ENCODE measurements at places on chromosomes 6 and 20.

- DNase-seq: no peak
These were observed 19.7 kb upstream of the CALHM5 start for GRCh38 chr6:116491610-116492330.

DNA sequence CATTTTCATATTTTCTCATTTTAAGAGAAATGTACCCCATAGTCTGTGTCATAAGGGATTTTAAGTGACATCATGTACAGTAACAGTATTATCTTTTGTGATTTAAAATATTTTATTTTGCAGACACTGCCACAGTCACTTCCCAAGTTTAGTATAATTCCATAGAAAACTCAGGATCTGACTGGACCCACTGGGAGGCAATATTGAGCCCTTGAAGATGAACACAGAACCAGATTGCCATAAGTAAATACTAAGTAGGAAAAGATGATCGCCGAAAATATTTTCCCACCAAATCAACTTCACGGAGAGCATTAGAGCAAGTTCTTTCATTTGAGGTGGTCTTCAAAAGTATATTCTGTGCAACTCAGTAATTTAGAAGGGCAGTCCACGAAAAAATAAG lies 17.6 kb upstream of the PKHD1 start:
- DNase-seq: no peak

DNA sequence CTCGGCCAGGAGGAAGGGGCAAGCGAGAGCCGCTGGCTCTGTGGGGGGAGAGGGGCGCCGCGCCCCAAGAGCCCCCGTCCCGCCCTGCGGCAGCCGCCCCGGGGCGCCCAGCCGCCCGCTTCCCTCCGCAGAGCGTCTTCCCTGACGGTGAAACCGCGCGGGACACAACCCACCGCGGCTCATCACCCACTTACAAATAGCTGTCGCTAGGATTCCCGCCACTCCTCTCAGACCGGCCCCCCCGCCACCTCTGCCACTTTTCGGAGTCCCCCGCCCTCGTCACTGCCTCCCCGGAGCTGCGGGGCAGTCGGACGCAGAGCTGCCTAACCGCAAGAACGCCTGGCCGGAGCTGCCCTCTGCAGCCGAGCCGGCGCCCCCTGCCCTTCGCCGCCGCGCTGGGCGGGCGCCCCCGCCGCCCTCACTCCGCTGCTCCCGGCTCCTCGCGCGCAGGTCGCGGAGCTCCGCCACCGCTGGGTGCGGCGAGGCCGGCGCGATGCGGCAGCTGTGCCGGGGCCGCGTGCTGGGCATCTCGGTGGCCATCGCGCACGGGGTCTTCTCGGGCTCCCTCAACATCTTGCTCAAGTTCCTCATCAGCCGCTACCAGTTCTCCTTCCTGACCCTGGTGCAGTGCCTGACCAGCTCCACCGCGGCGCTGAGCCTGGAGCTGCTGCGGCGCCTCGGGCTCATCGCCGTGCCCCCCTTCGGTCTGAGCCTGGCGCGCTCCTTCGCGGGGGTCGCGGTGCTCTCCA lies at the start of gene SLC35D3:
Gene SLC35D3, plus strand, starts transcription at position 366 of the 749 bp plus-strand sequence. Its CDS starts 128 bp downstream, at position 494.
- no peak for DNase-seq

GRCh38 chr6:166589337-166589731 lies 2.9 kb upstream of the RAMACL start:
- DNase-seq: no peak

GRCh38 chr20:58075586-58076345 lies 152.7 kb downstream of the ANKRD60 start:
- DNase-seq: no peak

GRCh38 chr20:16904751-16905150 lies 156.6 kb downstream of the OTOR start:
- DNase-seq: no peak

- DNase-seq: no peak
These were observed 167.1 kb downstream of the PRL start for GRCh38 chr6:22129751-22130150.

DNA sequence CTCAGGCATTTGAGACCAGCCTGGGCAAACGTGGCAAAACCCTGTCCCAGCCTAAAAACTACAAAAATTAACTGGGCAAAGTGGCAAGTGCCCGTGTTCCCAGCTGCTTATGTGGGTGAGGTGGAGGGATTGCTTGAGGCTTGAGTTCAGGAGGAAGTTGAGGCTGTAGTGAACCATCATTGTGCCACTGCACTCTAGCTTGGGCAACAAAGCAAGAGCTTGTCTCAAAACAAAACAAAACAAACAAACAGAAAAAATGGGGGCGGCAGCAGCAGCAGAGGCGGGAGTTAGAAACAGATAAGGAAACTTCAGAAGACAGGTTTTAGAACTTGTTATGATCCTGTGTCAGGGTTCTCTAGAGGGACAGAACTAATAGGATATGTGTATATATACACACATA lies 49.0 kb downstream of the SCAF8 start:
- no peak for DNase-seq

- no peak for DNase-seq
These were observed 80.8 kb downstream of the PRND start for GRCh38 chr20:4802527-4802926.

DNA sequence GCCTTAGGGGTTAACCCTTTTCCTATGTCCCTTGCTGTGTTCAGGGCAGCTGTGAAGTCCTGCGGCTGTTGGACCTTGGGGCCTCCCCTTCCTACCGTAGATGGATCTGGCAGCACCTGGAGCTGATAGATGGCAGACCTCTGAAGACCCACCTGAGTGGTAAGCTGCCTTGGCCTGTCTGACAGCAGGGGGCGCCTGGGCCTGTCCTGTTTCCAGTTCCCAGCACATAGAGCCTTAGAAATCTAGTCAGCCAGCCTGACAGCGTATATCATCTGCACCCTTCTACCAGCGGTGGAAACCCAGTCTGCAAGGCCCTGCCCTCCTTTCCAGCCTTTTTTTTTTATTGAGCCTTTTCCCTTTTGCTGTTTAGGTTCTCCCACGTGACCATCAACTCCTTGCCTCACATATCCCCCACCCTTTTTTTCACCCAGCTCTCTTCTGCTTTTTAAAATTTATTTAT lies 26.6 kb downstream of the CNBD2 start:
- peak; percentile 64 for DNase-seq

GRCh38 chr6:106177786-106178185 lies 91.7 kb downstream of the PRDM1 start:
- DNase-seq: no peak

- no peak for DNase-seq
These were observed 11.4 kb downstream of the HECA start for GRCh38 chr6:139146317-139146726.

DNA sequence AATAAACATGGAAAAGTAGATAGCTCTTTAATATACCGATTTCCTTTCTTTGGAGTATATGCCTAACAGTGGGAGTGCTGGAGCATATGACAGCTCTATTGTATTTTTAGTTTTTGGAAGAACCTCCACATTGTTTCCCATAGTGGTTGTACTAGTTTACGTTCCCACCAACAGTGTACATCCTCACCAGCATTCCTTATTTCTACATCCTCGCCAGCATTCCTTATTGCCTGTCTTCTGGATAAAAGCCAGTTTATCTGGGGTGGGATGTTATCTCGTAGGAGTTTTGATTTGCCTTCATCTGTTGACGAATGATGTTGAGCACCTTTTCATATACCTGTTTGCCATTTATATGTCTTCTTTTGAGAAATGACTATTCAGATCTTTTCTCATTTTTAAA lies 2.6 kb downstream of the MICA start:
- DNase-seq: no peak

- DNase-seq: no peak
These were observed 6.3 kb upstream of the AP5S1 start for GRCh38 chr20:3813848-3814581.

- DNase-seq: no peak
These were observed 49.1 kb downstream of the RFPL4B start for GRCh38 chr6:112396221-112396620.

DNA sequence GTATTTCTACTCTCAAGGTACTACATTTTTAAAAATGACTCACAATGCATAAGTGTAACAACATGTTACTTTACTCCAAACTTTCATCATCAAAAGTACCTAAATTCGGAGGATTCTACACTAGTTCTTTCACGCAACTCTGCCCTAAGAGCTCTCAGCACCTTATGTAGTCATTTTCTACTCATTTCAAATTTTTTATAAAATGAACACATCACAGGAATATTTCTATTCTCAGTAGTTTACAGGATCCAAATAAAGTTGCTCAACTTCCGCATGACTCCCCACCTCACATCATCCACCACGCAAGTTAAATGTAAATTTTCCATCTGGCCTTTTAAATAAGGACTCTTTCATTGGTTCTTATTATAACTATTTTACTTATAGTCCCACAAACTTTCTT lies 344.9 kb upstream of the MANEA start:
- DNase-seq: no peak

- DNase-seq: no peak
These were observed 143.4 kb upstream of the PHACTR1 start for GRCh38 chr6:12572896-12573827.

DNA sequence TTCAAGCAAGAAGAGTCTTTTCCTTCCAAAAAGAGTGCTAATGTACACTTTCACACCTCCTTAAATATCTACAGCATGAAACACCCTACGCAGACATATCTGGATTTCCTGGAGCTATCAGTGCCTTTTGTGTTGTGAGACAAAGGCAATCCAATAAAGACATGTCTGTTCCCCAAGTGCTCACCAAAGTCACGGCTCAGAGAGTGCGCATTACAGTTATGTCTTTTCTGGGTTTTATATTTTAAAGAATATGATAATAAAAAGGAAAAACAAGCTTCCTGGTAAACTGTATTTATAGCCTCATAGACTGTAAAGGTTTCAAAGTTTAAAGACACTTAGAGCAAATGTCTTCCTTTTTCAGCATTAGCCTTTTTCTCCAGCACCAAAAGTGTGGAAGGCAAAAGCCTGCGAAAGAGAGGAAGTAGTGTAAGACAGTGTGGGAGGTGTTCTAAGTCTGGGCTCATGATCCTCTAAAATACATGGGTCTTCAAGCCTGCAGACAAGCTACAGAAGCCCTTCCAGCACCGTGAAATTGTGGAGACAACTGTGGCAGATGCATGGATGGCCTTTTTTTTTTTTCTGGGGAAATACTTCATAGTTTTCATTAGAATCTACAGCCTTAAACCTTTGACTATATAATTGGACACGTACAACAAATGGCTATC lies 135.0 kb upstream of the SLC35B3 start:
- DNase-seq: no peak

DNA sequence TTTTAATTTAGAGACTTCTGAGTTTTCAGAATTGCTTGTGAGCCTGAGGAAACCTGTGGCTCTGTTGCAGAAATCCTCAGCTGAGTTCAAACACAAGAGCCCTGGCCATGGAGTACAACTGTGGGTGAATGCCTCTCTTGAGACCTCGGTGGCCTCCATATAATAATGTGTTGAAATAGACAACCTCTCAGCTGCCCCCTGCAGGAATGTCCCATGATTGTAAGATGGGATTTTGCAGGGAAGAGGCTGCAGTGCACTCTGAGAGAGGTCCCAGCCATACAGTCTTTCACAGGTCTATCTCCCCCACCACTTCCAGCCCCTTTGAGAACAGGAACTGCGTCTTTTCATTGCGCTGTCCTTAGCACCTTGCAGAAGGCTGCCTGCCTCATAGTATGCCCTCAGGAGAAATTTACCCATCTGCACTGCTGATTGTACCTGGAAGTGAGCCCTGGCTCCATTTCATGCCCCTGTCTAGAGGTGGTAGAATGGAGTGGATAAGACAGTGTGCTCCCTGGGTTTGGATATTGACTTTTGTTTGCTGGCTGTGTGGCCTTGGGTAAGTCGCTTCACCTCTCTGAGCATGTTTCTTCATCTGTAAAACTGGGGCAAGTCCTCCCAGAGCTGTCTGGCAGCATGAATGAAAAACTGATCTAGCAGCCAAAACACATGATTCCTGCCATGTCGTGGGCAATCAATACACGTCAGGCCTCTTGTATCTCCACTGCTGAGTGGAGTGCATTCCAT lies 16.8 kb upstream of the CDH22 start:
- DNase-seq: no peak

GRCh38 chr6:152398993-152399392 lies 238.2 kb downstream of the SYNE1 start:
- no peak for DNase-seq

GRCh38 chr6:129609635-129610034 lies 100.3 kb downstream of the ARHGAP18 start:
- no peak for DNase-seq

DNA sequence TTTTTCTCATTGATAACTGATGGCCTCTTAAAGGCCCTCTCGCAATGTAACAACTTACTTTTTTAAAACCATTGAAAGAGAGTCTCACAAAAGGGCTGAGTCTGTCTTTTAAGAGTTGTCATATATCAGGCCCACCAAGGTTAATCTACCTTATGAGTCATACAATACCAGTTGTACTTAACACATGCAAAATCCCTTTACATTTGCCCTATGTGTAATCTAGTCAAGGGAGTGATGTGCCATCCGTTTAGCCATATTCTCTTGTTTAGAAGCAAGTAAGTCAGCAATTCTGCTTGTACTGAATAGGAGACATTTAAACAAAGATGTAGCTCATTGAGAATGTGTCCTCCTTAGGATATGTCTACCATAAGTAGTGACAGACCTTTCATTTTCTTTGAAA lies 143.7 kb downstream of the TENT5A start:
- DNase-seq: no peak

DNA sequence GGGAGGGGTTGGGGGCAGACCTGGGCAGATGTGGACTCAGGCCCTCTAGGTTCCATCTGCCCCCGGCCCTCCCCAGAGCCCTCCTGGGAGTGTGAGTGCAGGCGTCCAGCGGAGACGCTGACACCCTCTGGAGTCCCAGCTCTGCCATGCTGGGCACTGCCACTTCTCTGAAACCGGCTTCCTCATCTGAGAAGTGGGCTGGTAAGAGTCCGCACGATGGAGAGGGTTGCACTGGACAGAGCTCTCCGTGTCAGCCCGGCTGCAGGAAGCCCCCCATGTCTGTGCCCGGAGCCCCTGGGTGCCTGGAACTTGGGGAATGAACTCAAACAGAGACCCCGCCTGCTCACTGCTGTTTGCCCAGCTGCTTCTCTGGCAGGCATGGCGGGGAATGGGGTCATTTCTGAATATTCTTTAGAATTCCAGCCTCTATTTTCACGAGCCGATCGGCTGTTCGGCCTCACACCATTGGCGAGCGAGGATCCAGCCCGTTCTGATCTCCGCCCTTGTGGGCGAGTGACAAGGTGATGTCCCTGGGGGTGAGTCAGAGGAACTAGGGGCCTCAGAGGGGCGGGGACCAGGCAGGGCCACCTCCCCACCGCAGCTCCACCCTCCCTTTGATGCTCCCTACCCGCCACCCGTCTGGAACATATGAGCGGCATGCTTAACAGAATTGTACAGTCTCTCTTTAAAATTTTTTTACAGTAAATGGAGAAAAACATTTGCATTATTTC lies 47.8 kb upstream of the GATA5 start:
- no peak for DNase-seq

DNA sequence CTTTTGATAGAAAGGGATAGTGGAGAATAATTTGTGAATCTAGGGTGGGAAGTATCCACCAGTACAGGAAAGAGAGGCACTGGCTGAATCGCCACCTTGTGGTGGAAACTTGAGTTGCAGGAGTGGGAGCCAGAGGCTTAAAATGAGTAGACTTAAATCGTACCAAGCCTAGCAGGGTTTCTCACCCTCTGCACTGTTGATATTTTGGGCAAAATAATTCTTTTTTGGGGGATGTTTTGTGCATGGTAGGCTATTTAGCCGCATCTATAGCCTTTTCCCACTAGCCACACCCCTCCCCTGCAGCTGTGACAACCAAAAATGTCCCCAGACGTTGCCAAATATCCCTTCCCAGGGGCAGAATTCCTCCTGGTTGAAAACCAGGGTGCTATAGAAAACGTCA lies 119.1 kb downstream of the DHX35 start:
- DNase-seq: peak; percentile 45

Data from amniotic stem cell (primary cell).